ENCODE measurements at places on chromosomes 2 and 18.

DNA sequence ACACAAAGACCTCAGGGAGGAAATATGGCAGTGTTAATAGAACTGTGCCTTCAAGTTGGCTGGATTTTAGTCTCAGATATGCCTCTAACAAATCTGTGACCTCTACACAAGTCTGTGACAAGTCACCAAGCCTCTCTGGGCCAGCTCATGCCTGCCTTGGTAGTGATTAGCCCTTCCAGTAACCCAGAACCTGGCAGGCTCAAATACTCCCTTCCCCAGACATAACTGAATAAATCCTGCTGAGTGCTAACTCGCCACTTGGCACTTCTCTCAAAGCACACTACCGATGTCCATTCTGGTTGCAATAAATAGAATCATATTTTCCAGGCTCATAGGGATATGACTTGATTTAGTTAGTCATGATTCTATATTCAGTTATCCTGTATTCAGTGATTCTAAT lies 15.3 kb upstream of the THSD7B start:
- DNase-seq: no peak

DNA sequence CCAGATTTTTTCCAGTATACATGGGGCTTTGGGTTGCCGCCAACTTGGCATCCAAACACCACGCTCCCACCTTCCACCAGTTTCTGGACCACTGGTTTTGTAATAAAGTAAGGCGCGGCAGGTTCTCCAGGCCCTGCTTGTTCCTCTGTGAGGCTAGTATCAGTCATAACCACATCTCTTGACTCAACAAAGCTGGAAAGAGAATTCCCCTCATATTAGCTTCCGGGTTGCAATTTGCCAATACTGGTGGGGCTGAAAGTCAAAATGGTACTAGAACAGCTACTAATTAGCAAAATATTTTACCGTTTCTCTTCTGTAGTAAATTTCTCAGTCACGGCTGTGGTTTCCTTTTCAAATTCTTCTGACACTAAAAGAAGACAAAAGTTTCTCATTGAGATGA lies 25.0 kb downstream of the TTN start:
- no peak for DNase-seq

DNA sequence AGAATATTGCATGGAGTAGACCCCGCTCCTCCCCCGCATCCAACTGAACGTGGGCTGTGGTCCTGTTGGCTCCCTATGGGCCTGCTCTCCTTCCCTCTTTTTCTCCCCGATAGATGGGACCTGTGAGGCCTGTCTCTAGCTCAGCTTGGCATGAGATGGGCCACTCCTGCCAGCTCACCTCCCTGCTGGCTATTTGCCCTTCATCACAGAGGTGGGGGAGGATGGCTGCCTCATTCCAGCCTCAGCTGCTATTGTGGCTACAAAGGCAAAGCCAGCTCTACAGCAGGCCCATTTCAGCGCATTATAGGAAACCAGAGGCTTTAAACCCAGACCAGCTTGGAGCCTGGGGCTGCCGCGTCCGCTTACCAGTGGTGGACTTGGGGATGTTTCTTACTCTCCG lies 313.9 kb downstream of the GBX2 start:
- no peak for DNase-seq

DNA sequence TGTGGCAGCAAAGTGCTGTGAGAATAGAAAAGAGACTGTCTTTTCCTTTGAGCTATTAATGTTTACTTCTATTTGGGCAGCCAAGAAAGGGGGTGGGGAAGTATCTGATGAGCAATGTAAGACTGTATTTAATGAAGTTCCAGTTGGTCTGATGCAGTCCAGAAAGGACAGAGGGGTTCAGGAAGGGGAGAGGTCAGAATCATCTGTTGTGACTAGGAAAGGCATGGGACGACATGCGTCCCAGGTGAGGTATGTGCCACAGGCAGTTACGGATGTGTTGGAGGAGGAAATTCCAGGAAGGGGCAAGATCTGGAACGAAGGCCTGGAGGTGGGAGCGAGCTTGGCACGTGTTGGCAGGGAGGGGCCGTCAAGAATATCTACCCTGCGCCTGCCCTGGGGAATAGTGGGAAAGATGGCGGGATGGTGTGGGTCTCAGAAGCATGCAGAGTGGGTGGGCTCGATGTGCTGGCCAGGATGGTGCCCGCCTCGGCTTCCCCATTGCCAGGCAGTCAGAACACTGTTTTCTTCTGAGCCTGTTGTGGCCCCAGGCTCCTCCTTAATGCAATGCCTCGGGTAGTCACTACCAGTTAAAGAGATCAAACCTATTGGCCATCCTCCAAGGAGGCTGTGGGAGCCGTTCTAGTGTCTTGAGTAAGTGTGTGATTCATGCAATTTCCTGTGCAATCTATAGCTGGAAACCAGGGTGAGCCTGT lies 57.8 kb upstream of the TXNDC2 start:
- DNase-seq: no peak

GRCh38 chr18:59623456-59624368 lies 73.5 kb downstream of the CCBE1 start:
- DNase-seq: peak; percentile 54
